ENCODE measurements at places on chromosomes 2 and 18. TPM values are rescaled to one million over a fixed set of nuclear protein-coding genes. Genes with fewer than 3 reads are reported as not detected.

The REG1B gene
- not detected for total RNA-seq

The EVX2 gene
- total RNA-seq: not detected

- no peak for DNase-seq
- H3K36me3 ChIP-seq: no peaks in the 10 kb centered on the region
- no peak overlapping the region for H3K27ac ChIP-seq
- no peak overlapping the region for H3K4me3 ChIP-seq
- H3K27me3 ChIP-seq: no peaks in the 10 kb centered on the region
Measured at GRCh38 chr18:32443033-32443705, 27.5 kb downstream of the GAREM1 start.

The LRRC30 gene
- not detected for total RNA-seq

DNA sequence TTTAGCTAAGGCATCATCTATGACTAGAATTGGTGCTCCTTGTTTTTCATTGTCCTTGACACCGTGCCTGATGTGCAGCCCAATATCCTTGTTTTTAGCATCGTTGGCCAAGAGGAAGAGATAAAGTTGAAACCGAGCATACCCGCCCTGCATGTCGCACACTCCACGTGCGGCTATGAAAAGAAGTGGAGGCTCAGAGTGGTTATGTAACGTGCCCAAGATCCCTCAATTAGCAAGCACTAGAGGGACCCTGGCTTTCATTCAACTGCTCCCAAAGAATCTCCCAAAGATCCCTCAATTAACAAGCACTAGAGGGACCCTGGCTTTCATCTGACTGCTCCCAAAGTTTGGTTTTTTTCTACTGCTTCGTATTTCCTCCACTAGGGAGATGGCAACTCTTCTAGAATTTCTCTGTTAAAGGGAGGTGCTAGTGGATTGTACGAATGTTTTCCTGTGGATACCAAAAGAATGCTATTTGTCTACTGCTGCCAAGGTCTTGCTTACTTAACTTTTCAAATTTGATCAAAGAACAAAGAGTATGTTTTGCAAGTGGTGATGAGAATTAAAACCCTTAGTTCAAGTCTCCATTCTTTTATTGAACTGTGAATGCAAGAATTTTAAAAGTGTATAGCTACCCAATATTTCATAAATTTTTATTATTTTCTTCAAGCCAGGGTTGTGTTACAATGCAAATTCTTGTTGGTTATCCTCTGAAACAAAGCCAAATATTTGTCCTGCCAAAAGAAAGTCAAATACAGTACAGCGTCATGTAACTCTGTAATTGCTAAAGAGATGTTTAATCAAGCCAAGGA is 92.1 kb downstream of the AOX1 start:
- DNase-seq: no peak
- no peaks in the 10 kb centered on the region for H3K4me1 ChIP-seq
- H3K27ac ChIP-seq: no peak overlapping the region
- H3K27me3 ChIP-seq: no peaks in the 10 kb centered on the region
- no peaks in the 10 kb centered on the region for H3K36me3 ChIP-seq

The DOK6 gene
- 0.43 TPM for total RNA-seq

DNA sequence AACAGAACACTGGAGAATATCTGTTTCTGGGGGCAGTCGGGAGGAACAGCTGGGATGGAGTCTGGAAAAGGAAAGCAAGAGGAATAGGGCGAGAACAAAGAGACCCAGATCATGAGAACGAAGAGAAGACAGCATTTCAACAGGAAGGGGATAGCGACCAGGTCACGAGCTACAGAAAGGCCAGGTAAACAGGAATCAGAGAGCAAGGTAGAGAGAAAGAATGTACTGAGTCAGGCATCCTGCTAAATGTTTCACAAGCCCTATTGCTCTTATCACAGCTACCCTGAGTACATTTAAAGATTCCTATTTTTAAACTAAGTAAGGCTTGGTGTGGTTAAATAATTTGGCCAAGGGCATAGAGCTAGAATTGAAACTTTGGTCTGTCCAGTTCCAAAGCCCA is 254.9 kb upstream of the RAB12 start:
- DNase-seq: no peak
- peaks cover 20% of the 10 kb centered on the region for H3K4me1 ChIP-seq
- no peak overlapping the region for H3K4me3 ChIP-seq
- H3K27me3 ChIP-seq: no peaks in the 10 kb centered on the region
- H3K27ac ChIP-seq: no peak overlapping the region
- H3K36me3 ChIP-seq: no peaks in the 10 kb centered on the region

The UBE2E3 gene
- total RNA-seq: 343 TPM
